NAMALWA (cell line): ENCODE measurements at places on chromosomes 7 and 10.

DNA sequence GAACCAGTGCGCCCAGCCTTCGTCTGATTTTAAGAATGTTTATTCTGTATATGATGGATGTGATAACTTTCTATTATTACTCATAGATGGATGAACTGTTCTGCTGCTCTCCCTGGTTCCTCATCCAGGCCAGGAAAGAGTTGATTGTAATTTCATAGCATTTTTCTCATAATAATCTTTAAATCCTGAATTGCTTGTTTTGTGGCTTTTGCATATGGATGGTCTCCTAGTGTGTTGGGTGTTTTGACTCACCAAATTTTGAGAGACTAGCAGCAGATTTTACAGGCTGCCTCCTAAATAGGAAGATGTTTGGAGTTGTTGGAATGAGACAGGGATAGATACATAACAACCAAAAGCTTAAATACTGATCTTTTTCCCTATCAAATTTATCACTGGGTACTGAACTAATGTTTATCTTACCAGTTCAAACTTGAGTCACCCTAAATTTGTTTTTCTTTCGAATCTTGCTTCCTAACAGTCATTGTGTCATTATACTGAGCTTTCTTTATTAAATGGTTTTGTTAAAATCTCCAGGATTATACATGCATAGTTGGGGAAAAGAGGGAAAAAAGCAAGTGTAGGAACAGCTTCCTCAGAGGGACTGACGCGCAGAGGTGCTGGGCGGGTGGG is 106.0 kb upstream of the GATA3 start:
- DNase-seq = no peak

DNA sequence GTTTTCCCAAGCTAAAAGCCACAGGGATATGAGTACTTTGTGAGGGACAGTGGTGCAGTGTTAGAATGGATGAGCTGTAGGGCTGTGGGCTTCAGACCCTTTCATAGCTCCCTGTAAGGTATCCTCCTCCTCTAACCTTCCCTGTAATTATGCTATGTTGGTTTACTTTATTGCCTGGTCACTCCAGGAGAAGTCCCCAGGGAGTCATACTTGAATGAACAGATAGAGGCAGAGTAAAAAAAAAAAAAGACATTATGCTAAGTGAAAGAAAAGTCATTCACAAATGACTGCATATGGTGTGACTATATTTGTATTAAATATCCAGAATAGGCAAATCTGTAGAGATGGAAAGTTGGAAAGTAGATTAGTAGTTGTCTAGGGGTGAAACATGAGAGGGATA is 434.4 kb downstream of the AUTS2 start:
- DNase-seq = peak; percentile 38

DNA sequence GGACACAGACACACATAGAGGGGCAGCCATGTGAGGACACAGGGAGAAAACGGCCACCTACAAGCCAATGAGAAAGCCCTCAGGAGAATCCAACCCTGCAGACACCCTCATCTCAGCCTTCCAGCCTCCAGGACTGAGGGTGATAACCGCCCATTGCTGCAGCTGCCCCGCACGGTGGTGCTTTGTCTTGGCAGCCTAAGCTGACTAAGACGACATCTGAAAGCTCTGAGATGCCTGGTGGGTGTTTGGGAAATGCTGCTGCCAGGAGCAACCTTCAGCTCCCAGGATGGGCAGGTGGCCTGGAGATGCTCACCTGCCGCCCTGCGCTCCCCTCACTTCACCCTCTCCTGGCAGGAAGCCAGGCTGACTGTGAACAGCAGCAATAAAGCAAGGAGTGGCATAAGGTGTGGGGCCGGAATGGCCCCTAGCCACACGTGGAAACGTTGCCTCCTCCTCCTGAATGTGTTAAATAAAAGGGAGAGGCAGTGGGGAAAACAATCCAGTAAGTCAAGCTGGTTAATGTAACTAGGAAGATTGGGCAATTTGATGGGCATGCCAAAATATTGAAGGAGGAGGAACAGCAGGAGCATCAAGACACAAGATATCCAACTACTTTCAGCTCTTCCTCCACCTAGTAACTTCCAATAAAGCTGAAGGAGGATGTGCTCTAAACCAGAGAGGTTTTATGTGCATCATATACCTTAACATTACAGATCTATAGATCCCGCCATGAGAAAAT is 121.5 kb downstream of the TNS3 start:
- no peak for DNase-seq

DNA sequence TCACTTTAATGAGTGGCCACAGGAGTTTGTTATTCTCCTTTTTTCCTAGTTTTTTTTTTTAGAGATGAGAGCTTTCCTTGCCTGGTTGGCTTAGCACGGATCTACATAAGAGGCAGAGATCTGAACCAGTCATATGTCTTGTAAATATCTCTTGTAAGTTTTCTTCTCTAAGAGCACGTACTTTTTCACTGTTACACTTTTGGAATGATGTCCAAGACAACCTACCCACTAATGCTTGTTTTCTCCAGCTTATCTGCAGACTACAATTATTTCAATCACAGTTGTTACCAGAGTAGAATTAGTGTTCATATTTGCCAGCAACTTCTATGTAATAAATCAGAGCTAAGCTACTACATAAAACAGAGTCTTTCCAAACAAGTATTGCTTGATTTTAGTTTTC is 444.6 kb downstream of the KCNMA1 start:
- no peak for DNase-seq

DNA sequence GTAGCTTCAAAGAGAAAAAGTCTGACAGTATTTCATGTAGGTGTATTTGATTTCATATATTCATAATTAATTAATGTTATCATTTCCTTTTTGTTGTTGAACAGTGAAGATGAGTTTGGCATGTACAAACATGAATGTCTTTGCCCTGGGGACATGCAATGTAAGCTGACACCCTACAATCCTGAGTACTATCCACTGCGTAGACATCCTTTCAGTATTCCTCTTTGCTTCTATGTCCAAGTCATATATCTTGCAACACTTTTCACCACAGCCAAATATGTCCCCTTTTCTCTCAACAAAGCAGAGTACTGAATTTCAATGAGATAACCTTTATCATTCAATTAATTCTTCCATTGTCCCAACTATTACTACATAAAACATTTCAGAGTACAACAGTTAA is 93.6 kb downstream of the GPR37 start:
- DNase-seq = no peak
